AG08396 (cell line): ENCODE measurements at places on chromosomes 4 and X.

- DNase-seq = no peak
Measured at GRCh38 chrX:103586314-103586646, 965 bp downstream of the TCEAL4 start.

GRCh38 chrX:109856974-109857373 lies 123.9 kb upstream of the ACSL4 start:
- peak; percentile 27 for DNase-seq

DNA sequence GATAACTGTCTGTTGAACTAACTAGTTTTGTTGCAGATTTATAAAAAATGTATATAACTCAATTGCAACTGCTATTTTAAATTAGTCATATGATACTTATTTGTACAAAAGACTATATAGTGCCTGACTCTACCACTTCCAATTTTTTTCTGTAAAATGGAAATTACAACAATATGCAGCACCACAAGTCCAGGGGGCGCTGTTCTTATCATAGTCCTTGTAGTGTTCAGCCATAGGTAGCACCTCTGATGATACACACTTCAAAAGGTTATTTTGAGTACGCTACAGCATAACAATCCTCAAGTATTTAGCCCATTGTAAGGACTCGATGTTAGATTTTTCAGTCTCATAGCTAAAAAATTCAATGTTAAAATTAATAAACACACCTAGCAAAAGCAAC lies 174.9 kb downstream of the CORIN start:
- DNase-seq = no peak

DNA sequence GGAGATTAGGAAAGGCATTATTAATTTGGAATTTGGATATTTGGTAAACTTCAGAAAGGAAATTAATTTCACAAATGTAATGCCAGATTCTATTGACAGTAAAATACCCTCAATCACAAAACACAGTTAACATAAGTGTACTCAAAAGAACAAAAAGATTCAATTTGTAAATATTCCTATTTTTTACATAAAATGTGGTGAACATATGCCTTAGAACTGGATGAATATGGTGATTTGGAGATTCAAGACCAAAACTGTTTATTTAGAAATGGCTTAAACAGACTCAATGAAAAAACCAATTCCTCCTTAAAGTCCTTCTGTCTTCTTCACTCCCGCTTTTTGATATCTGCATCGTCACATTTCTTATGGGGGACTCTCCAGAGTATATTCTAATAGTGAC lies 417.6 kb upstream of the TENM3 start:
- no peak for DNase-seq

DNA sequence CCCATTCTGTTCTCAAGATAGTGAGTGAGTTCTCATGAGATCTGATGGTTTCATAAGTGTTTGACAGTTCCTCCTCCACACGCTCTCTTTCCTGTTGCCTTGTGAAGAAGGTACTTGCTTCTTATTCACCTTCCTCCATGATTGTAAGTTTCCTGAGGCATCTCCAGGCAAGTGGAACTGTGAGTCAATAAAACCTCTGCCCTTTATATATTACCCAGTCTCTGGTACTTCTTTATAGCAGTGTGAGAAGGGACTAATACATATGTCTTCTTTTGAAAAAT lies 58.4 kb downstream of the CFAP299 start:
- DNase-seq = no peak

GRCh38 chr4:70158576-70158975 lies 4.5 kb downstream of the PRR27 start:
- DNase-seq = no peak
